ENCODE measurements at places on chromosomes 3 and 15.

DNA sequence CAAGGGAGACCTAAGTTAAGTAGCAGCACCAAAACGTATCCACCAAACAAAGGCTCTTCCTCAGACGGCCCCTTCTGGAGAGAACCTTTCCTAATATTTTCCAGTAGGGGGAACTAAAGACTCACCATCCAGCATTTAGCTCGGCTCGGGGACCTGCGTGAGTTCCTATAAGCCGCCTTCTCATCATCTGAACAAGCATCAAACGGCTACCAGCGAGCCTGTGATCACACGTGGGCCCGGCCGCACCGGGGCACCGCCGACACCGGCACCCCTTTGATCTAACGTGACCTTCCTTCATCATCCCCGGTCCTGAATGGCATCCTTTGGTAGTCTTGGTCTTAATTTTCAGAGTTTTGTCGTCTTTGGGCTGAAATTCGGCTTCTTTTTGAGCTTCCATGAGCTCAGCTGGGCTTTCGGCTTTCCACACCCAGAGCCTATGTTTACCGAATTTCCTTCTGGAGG, 1.4 kb upstream of the ROBO2 start:
- DNase-seq = no peak

GRCh38 chr15:79088426-79089205, 2.0 kb downstream of the RASGRF1 start:
- DNase-seq = no peak

GRCh38 chr3:122794483-122794778, 438 bp upstream of the SLC49A4 start:
- no peak for DNase-seq

DNA sequence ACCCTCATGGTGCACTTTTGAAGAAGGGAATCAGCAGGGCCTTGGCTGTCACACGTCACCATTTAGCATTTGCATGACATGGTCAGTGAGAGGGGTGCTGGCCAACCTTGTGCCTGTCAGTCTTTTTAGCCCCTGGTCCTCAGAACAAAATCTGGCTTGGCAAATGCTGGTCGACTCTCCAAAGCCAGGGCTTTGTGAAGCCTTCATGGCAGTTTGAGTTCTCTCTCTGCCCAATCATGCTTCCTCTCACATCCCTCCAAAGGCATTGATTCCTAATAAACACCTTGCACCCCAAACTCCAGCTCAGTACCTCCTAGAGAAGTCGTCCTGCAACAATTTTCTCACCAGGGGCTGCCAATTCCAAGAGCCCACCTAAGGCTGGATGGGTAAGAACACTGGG, 19.4 kb downstream of the CCR9 start:
- no peak for DNase-seq

DNA sequence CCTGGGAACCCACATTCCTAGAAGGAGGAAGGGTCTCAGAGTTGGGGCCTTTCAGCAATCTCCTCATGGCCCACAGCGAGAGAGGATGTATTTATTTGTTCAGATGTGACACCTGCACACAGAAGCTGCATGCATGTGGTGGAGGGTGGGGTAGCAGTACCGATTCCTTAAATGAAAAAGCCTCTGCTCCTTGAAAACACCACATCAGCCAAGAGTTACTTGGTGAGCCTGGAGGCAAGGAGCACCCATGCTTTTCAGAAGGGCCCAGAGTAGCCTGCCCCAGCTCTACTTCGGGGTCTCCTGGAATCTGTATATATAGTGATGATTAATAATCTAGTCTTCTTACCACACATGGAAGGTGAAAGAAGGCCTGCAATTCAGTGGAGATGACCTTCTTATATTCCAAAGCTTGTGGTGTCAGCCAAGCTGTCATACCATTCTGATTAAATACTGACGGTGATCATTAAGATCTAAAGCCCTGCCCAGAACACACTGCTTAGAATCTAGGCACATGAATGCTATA, 33.5 kb downstream of the SEMA6D start:
- DNase-seq = no peak

DNA sequence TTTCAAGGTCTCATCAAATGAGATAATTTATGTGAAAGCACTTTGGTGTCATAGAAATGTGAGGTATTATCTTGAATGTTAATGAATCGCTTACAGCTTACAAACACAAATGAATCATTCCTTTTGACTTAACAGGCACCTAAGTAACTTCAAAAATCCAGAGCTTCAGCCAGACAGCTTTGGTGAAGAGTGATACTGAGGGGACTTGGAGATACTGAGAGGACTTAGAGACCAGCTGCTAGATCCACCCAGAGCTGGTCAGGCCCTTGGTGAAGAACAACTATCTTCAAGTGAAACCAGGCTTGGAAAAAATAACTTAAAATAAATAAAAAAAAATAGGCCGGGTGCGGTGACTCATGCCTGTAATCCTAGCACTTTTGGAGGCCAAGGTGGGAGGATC, 16.2 kb upstream of the ZFYVE19 start:
- no peak for DNase-seq

- no peak for DNase-seq
Observed at GRCh38 chr3:146746190-146746589, 141.0 kb upstream of the PLSCR5 start.

GRCh38 chr3:60079076-60079475, 1029.3 kb upstream of the CFAP20DC start:
- peak; percentile 16 for DNase-seq

GRCh38 chr3:106339551-106339950, 470.7 kb upstream of the CBLB start:
- no peak for DNase-seq

DNA sequence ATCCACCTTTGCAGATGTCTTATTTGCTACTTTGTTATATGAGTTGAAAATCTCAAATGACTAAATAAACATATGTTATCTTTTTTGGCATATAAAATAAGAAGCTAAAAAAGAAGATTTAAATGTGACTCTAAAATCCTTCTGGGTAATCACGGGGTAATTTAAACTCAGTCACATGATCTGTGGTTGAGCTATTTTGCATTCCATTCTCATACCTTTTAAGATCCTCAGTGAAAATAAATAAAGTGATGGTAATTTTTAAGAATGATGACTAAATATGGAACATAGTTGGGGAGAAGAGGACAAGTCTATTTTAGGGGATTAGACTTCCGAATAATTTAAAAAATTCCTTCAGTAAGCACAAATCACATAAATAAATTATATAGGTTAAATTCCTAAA, 1076.8 kb downstream of the TUSC7 start:
- DNase-seq = no peak

DNA sequence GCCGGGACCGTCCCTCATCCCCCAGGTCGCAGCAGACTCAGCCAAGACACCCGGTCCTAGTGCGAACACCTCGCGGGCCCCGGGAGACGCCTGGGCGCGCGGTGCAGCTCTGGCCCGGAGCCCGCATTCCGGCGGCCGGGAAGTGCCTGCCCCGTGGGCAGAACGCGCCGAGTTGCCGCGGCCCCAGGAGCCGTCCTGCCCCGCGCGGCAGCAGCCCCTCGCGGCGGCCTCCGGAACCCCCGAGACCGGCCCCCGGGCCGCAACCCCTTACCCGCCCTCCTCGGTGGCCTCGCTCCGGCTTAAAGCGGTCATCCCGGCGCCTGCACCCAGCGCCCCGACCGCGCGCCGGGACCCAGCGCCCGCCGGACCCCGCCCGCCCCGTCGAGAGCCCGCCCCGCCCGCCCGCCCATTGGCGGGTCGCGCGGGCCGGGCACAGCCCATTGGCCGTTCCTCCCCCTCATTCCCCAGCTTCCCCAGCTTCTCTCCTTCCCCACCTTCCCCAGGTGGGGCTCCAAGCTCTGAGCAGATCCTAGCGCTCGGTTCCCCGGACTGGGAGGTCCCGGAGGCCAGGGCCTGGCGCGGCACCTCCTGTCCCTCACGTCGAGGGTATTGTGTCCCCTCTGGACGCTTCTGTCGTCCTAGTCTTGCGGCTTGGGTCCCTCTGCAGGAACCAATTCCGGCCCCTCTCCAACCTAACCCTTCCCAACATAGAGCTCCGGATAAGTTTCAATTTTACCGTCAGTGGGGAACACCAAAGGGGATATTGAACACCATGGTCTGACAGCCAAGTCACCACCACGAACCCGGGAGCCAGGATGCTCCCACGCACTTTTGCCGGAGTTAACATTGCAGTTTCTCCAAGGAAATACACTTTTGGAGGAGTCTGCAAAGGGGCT, at the start of gene GRAMD2A:
GRAMD2A (minus strand) TSS at position 328 of the 896 bp plus-strand sequence.
- DNase-seq = peak; percentile 17

GRCh38 chr15:37394402-37395099, 294.2 kb upstream of the MEIS2 start:
- DNase-seq = no peak

DNA sequence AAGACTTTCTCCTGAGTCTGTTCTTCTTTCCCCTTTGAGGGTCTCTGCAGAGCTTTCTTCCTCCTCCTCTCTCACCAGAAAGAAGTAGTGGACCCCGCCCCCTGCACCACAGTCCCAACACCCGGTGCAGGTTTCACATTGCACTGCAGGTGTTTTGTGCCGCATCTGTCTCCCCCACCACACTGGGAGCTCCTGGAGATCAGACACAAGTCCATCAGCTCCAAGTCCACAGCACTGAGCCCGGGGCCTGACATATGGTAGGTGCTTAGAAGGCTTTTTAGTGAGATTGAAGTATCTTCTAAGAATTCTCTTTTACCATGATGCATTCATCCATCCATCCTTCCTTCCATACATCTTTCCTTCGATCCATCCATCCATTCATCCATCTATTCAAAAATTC, 9.8 kb downstream of the STRA6 start:
- no peak for DNase-seq

GRCh38 chr3:59632760-59633573, 583.1 kb upstream of the CFAP20DC start:
- no peak for DNase-seq

GRCh38 chr3:196502775-196503195, 783 bp downstream of the RNF168 start:
- peak; percentile 32 for DNase-seq

DNA sequence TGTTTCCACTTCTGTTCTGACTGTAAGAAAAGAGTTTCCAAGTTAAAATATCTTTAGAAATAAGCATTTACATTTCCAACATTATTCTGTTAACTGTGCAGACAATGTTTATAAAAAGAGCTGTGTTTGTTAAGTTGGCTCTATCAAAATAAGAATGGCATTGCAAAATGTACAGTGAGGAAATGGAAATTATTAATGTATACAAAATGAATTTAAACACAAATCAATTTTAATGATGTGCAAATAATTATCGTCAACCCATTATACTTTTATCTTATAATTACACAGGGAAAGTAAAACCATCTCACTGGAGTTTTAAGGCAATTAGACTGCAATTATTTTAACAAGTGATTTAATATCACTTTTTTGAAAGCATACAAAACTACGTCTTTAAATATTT, 17.5 kb downstream of the MRPS22 start:
- no peak for DNase-seq

- no peak for DNase-seq
Observed at GRCh38 chr15:57280464-57280863, 95.8 kb upstream of the CGNL1 start.

DNA sequence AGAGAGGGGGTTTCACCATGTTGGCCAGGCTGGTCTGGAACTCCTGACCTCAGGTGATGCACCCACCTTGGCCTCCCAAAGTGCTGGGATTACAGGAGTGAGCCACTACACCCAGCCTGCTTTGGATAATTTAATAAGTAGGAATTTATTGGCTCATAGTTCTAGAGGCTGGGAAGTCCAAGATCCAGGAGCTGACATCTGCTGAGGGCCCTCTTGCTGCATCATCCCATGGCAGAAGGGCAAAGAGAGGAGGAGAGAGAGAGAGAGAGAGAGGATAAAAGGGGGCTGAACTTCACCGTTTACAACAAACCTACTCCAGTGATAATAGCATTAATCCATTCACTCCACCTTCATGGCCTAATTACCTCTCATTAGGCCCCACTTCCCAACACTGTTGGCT, 62.0 kb upstream of the HES1 start:
- DNase-seq = no peak

DNA sequence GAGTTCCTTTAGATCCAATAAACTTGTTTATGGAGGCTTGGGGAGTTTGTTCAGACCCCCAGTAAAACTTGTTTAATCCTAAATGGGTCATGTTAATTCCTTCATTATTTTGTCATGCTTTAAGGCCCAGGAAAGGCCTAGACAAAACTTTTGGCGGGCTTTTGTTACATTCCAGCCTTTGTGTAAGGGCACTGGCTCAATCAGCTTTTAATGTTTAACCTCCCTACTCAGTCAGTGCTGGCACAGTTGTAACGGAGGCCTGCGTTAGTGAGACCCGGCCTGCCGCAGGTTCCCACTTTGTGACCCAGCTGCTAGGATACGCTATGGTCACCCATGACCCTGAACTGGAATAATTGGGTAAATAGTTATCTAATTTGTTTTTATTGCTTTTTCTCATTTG, 59.2 kb downstream of the OXSM start:
- no peak for DNase-seq

DNA sequence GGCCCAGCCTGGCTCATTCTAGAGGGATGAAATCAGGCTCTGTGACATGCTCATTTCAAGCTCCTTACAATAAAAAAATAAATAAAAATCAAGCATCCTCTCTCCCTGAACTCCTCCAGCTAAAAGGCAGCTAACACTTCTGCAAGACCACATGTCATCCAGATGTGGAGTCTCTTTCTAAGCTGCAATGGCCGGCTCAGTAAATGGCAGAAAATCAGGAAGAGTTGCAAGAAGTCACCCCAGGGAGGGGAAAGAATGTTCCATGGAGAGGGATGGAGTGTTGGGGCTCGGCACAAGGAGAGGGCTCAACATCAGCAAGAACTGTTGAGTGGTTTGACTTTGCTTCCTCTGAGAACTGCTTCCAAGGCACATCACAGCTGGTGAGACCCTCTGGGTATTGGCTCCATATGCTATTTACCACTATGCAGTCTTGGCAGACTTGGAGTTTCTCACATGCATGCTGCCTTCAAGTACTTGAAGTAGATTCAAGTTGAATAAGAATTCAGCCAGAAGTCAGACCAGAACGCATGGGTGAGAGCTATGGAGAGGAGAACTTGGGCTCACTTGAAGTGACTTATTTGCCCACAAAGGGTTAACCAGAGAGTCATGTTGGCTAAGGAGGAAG, 689.0 kb downstream of the NTRK3 start:
- DNase-seq = no peak

DNA sequence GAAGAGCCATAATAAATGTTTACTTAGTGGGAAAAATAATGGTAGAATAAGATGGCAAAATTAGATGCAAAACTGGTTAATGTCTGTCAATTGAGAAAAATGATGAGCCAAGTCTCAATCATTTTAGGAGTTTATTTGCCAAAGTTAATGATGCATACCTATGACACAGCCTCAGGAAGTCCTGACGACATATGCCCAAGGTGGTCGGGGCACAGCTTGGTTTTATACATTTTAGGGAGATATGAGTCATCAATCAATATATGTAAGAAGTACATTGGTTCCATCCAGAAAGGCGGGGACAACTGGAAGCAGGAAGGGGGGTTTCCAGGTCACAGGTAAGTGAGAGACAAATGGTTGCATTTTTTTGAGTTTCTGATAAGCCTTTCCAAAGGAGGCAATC, 31.5 kb downstream of the CLEC3B start:
- DNase-seq = no peak

- no peak for DNase-seq
Observed at GRCh38 chr3:30962084-30962483, 67.6 kb upstream of the GADL1 start.

GRCh38 chr15:92448370-92448769, 54.7 kb downstream of the ST8SIA2 start:
- no peak for DNase-seq
